ENCODE measurements at places on chromosomes 6 and 20.

- DNase-seq, result no peak
Measured at GRCh38 chr20:44773070-44773829, 27.6 kb downstream of the KCNK15 start.

- DNase-seq, result no peak
Measured at GRCh38 chr6:34979218-34979617, 90.2 kb downstream of the ANKS1A start.

GRCh38 chr6:106736502-106736901, 107.1 kb downstream of the QRSL1 start:
- DNase-seq, result no peak

DNA sequence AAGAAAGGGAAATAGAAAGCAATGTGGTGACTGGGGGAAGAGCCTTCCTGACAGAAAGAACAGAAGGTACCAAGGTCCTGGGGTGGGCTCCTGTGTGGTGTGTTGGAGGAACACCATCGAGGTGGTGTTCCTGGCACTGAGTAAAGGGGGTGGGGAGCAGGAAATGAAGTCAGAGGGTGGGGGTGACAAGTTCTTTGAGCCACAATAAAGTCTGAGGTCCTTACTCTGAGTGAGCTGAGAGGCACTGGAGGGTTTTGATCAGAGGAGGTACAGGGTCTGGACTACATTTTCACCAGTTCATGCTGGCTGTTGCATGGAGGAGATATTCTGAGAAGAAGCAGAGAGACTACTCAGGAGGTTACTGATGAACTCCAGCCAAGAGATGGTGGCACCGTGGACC, 198.2 kb downstream of the GMPR start:
- DNase-seq, result no peak

DNA sequence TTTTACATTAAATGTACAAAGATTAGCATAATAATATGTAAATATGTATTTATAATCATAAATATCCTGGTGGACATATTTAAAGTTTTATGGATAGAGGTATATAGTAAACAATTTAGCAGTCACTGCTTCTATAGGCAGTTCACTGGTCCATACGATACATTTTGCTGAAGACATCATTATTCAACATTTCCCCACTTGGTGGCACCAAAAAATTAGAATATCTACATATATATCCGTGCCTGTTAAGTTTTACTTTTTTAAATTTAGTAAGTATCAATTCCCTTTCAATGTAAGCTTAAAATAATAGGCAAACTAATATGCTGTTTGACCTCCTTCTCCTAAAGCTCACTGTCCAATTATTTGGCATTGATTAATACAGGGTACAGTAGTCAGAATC, 64.2 kb downstream of the LMBRD1 start:
- DNase-seq, result no peak

DNA sequence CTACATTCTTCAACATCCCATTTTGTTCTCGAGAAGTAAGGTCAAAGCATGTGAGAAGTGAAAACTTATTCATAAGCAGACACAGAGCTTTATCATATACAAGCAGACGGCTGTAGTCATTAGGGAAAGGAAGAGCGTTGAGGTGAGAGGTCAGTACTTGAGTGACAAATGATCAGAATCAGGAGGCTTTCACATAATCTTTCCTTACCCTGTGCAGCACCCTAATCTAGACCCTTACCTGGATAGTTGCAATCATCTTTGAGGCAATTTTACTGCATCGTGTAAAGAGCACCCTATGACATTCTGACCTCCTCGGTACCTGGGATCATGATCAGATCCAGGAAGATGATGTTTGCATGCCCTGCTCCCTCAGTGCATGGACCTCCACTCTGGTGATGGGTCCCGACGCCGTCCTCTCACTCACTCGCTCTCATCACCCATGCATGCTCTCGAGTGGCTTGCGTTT, 62.7 kb downstream of the RNF182 start:
- no peak for DNase-seq

DNA sequence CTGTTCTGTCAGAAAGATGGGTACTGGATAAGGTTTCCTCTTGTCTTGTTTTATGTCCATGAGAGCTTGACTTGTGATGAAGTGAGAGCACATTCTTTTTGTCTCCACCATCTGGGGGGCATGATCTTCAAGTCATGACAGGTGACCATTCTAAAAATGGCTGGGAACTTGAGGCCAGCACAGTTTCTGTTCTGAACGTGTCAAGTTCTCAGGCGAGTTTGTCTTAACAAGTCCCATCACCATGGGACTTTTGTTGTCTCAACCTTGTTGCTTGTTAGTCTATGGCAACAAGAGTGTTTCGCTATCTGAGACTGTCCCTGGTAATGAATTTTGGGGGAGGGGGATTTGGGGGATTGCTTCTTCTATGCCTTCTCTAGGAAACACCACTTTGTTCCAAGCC, 25.6 kb upstream of the ENPP4 start:
- no peak for DNase-seq

DNA sequence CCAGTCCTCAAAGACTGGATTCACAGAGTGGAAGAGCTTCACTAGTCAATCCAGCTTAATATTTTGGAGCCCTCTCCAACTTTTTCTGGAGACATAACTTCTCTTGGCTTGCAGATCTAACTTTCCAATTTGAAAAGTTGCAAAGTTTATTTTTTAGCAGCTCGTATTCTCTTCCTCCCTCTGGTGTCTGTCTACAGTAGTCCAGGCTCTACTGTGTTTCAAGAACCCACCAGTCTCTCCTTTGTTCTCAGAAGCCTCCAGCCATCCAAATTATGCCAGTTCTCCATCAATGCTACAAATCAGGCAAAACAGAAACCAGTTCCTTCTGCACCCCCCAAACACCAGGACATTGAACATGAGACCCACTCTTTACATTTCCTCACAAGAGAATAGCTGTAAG, 376.1 kb upstream of the OPRM1 start:
- DNase-seq, result no peak

GRCh38 chr6:49551866-49552129, 1.3 kb downstream of the C6orf141 start:
- no peak for DNase-seq

GRCh38 chr6:150320442-150320841, 48.4 kb upstream of the IYD start:
- DNase-seq, result no peak

DNA sequence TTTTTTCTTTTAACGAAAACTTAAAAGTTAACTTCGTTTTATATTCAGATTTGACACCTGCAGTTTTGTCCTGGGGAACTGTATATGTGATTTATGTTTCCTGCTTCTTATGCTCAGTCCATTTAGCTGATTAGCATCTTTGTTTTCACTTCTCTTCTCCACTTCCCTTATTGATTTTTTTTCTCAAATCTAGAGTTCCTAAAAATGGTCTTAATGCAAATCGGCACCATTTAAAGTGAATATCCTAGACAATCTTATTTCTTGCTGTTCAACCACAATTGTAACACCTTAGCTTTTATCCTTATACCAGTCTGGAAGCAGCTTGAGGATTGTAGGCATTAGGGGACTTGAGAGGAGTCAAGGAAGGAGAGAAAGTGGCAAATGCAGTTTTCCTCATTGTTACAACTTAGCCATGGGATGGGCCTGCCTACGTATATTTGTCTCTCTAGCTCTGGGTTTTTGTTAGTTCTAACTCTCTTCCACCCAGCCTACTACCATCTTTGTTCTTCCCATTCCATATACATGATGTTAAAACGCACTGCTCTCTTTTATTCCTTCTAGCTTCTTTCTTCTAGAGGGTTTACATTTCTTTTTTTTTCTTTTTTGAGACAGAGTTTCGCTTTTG, 8.5 kb downstream of the QRSL1 start:
- DNase-seq, result no peak

DNA sequence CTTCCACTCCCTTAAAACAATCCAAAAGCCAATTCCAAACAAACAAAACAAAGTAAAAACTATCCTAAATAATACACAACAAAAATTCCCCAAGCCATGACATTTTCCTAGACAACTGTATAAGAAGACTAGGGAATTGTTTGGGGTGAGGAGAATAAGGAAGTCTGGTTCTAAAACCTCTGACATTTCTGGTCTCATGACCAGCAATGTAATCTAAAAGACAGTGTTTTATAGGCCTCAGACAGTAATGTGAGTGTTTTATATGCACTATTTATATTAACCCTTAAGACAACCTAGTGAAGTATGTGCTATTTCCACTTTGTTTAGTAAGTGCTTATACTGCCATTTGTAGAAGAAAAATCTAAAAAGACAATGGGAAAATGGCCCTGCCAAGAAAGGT, 13.0 kb upstream of the RCAN2 start:
- DNase-seq, result no peak

GRCh38 chr6:48048451-48049146, 62.4 kb downstream of the PTCHD4 start:
- DNase-seq, result no peak

GRCh38 chr6:113182370-113183141, 674.6 kb upstream of the MARCKS start:
- no peak for DNase-seq

DNA sequence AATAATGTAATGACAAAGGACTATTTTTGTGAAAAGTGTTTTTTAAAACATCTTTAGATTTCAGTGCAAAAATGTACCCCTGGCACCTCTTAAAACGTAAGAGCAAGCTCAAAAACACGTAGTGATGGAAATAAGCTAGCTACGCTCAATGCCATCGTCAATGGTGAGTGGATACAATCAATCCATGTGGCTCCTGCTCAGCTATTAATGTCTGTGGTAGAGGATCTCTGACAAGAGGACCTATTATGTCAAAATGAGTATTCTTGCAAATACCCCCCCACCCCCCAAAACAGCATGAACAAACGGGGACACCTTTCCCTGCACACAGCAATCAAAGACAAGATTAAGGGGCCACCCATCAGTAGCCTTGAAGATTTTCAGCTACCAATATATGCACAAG, 65.1 kb upstream of the PTGIS start:
- no peak for DNase-seq
